ENCODE measurements at places on chromosomes 7 and 10.
A peak's percentile ranks its signal among the peaks of the same experiment; 100 is the strongest.

DNA sequence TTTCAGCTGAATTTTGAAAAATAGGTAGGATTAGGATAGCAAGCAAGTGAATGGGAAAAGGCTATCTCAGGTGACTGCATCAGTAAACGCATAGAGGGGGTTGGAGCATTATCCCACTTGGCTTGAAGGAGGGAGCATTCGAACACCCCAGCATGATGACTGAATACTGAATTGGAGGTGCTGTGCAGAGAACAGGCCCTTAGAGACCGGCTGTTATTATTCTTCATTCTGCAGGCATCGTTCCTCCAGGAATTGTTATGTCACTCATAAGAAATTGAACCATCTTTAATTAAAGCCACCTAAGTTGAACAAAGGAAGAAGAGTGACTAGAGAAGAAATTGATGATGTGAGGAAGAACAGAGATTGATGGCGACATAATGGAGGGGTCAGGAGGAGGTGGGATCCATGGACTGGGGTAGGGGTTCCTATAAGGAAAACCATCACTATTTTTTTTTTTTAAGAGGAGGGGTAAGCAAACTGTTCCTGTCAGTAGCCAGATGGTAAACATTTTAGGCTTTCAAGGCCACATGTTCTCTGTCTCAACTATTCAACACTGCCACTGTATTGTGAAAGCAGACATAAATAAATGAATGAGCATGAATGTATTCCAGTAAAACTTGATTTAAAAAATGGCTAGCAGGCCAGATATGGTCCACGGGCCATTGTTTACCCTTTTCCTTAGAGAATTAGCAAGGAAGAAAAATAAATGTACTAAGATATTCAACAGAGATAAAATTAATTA lies 264.7 kb upstream of the TAC1 start:
- no peak for DNase-seq

GRCh38 chr10:63681993-63682697 lies 160.9 kb downstream of the REEP3 start:
- no peak for DNase-seq

DNA sequence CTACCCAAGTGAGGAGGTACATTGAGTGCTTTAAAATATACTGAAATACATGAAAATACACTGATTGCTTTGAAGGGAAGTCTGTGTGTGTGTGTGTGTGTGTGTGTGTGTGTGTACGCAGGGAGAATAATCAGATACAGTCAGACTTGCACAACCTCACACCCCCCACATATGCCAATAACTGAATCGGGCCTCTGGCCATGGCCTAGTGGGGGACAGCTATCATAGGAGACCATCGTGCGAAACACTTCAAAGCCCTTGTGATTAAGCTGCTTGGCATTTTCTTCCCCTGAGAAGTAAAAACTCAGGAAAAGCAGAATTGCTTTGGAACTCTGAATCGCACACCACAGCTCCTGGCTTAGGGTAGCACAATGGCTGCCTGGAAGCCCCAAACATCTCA lies 135.1 kb downstream of the C10orf105 start:
- no peak for DNase-seq

DNA sequence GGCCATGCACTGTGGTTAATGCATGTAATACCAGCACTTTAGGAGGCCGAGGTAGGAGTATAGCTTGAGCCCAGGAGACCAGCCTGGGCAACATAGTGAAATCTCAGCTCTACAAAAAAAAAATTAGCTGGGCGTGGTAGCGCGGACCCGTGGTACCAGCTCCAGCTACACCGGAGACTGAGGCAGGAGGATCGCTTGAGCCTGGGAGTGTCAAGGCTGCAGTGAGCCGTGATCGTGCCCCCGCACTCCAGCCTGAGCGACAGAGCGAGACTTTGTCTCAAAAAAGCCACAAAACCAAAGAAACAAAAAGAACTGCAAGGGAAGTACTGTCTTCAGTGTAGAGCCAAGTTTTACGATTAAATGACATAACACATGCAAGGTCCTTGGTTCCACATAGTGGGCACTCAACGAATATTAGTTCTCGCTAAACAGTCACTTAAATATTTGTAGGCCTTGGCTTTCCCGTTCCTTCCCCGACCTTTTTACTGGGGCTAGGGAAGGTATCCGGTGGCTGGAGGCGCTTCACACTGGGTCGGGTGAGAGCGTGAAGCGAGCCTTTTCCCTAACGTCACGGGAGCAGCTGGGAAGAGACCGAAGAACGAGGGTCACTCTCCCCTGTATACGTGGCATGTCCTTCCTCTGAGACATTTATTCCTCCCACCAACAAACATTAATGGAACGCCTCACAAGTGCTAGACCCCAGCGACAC lies 993 bp upstream of the SND1 start:
- peak; percentile 34 for DNase-seq

- no peak for DNase-seq
These were observed 5.7 kb downstream of the HIPK2 start for GRCh38 chr7:139772115-139772514.

DNA sequence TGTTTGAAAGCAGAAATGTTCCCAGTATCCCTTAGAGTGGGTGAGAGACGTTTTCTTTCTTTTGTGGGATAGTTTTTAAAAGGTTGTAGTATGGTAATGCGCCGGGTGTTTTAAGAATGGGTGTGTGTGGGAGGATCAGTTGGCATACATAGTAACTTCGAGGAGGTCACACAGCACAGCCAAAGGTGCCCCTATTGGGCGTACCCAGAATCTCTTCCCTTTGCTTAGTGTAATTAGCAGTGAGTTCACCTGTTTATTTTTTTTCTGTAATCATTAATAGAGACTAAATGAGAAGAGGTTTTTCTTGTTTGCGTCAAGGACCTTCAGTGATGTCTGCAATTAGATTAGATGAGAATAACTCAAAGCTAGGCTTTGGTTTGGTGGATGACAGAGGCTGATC lies 1.5 kb downstream of the PLEKHA8 start:
- no peak for DNase-seq

DNA sequence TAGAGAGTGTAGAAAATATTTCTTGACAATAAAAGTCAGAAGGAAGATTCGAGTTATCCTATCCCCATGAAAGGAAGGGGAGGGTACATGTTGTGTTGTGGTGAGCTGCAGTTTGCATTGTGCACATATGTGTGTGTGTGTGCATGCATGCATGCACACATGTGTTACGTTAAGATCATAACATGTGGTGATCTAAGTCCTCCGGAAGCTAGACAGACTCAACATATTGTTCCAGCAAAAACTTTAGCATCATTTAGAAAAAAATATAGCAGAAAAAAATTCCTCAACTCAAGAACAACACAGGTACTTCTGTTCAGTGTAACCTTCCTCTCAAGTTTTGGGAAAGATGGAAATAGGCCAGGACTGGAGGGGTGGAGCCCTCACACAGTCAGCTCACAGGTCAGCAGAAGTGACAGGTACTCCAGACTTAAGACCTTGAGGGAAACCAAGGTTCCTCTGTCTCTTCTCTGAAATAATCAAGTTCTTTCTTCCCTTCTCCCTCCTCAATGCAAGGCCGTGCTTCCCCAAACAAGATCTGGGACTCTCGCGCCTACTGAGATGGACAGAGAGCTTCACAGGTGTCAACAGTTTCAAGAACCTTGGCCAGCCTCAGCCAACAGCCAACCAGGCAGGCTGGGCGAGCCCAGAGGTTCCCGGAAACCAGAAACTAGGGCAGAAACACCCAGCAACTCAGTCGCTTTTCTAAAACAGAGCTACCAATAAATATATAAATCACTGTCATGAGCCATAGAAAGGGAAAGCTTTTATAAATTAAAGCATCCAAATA lies 205.2 kb downstream of the FAM107B start:
- DNase-seq = no peak

GRCh38 chr10:64054392-64054791 lies 533.2 kb downstream of the REEP3 start:
- DNase-seq = no peak

DNA sequence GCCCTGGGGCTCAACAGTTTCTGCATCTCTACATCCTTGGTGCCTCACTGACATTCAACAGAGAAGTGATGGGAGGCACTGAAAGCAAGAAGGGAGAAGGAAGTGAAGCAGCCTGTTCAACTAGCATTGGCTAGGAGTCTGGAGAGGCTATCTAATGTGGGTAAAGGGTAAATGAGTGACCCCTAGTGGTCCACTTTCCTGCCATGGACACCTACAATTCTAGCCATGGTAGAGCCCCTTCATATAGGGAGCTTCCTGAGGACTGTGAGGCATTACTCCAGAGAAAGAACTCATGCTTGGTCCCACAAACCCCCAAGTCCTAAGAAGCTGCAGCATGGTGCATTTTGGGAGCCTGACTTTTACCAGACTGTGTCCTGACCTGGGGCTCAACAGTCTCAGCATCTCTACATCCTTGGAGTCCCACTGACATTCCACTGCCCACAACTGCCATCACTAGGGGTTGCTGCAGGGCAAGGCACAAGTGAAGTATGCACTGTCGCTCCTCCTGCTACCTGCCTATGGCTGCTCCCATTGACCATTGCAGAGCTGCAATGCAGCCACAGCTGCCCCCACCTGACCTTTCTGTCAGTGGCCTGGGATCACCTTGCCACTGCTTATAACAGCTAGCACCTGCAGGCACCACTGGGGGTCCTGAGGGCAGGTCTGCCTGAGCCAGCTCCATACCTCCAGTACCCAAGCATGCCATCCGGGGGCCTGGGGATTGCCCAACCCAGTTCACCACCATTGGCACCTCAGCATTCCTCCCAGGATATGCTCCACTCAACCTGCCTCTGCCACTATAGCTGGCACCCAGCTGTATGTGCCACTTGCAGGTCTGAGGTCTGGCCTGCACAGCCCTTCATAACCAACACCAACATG lies 44.1 kb upstream of the CDK6 start:
- DNase-seq = peak; percentile 25

DNA sequence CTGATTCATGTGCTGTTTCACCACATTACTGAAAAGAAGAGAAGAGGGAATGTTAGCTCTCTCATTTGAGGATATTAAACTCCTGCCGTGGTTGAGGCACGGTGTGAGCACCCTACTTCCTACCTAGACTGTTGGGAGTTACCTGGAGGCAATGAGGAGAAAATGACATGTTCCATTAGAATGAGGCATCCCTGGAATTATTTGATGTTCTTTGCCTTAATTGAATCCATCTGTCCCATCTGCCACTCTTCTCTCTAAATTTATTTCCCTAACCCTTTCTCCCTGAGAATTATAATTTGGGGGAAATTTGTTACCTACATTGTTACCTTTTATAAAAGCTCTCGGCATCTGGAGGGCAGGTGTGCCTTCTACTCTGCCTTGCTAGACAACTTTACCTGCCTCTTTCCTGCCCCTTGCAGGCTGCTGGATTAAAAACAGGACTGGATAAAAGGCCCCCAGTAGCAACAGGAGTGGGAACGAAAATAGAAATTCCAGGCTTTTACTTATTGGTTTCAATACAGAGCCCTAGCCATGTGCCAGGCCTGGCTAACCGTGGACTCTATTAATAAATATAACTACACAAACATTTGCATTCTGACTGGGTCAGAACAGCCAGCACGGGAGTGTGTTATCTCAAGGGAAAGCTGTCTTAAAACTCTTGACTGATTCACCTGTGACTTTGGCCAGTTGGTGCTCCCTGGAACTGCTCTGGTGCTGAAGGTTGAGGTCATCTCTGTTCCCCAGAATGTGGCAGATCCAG lies 4.4 kb upstream of the ATXN7L1 start:
- no peak for DNase-seq

DNA sequence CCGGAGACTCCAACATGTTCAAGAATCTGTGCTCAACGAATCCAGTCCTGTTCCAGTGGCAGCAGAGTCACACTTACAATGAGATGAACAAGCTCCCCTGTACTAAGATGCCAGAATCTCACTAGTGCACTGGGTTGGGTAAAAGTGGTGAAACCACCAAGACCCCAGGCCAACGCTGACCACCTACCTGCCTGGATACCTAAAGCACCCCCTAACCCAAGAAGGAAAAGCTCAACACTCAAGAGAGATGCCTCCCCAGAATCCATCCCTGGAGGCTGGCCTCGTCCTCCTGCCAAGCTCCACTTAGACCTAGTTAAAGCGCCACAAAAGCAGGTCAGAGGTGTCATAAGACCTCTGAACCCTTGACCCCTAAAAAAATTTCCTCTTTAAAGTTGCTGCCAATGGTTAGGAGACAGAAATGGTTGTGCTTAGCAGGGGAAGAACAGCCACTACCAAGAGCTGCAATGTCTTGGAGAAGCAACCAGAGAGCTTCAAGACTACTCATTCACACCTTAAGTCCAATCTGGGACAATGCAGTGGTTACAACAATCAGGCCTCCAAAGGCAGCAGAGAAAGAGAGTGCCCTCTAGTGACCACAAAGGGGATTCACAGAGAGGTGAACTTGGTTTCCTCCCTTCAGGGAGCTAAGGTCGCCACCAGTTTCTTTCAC lies 94.6 kb upstream of the MACROH2A2 start:
- DNase-seq = peak; percentile 76

DNA sequence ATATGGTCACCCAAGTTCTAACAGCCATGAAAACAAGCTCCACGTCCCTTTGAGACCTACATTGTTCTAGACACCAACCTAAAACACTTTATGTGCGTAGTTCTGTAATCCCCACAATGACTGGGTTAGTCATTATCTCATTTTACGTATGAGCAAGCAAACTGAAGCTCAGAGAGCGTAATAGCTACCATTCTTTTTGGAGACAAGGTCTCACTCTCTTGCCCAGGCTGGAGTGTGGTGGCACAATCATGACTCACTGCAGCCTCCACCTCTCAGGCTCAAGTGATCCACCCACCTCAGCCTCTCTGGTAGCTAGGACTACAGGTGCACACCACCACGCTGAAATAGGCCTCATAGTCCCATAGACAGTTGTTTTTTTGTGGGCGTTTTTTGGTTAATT lies 10.5 kb downstream of the DAGLB start:
- DNase-seq = no peak

GRCh38 chr7:44637788-44638594 lies 31.6 kb downstream of the OGDH start:
- peak; percentile 77 for DNase-seq

GRCh38 chr10:111030042-111030750 lies 46.6 kb upstream of the ADRA2A start:
- DNase-seq = peak; percentile 15

DNA sequence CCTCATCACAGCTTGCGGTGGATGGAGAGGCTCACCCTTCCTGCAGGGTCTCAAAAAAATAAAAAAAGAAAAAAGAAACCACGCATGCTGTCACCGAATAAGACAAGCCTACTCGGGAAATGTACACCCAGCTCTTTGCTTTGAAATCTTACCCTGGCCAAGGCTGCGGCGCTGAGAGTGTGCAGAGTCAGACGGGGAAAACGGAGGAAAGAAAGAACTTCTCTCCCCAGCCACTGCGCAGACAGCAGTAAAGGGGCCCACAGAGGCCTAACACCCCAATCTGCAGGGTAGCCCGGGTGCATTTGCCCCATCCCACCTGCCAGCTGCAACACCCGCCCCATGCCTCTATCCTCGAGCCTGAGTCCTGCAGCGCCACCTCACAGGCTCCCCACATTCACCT lies 14.8 kb downstream of the SLIT1 start:
- DNase-seq = no peak

DNA sequence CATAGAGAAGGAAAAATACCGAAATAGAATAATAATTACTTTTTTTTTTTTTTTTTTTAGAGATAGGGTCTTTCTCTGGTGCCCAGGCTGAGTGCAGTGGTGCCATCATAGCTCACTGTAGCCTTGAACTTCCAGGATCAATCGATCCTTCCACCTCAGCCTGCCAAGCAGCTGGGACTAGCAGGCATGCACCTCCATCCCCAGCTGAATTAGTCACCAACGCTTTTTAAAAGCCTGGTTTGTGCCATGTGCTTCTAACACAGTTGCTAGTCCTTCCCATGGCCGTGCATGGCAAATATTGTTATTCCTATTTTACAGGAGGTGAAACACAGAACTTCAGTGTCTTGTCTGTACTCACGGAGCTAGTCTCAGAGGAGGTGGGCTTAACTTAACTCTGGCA lies 23.2 kb downstream of the LYZL2 start:
- DNase-seq = no peak
